AG10803 (cell line): ENCODE measurements at places on chromosomes 11 and 22.

GRCh38 chr11:8826901-8827560 lies 84.0 kb upstream of the AKIP1 start:
- no peak for DNase-seq

DNA sequence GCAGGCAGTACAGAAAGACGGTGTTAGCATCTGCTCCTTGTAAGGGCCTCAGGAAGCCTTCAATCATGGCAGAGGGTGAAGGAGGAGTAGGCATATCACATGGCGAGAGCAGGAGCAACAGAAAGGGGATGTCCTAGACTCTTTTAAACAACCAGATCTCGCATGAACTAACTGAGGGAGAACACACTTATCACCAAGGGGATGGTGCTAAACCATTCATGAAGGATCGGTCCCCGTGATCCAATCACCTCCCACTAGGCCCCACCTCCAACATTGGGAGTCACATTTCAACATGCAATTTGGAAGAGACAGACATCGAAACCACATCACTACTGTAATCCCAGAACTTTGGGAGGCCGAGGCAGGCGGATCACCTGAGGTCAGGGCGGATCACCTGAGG lies 39.9 kb upstream of the LIPT2 start:
- DNase-seq = no peak

DNA sequence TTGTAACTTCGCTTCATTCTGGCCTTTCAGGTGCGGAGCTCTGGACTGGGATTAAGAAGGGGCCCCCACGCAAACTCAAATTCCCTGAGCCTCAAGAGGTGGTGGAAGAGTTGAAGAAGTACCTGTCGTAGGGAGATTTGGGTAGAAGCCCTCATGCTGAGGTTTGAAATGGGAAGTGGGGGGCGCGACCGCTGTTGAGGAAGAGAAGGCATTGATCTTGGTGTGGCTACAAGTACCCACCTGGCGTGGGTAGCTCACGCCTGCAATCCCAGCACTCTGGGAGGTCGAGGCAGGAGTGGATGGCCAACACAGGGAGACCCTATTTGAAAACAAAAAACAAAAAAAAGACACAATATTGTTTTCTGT lies 779 bp downstream of the SELENOH start:
- no peak for DNase-seq

GRCh38 chr11:68564261-68564660 lies 103.7 kb downstream of the PPP6R3 start:
- no peak for DNase-seq

- DNase-seq = no peak
Observed at GRCh38 chr11:83778596-83778995, 492.4 kb upstream of the CCDC90B start.

DNA sequence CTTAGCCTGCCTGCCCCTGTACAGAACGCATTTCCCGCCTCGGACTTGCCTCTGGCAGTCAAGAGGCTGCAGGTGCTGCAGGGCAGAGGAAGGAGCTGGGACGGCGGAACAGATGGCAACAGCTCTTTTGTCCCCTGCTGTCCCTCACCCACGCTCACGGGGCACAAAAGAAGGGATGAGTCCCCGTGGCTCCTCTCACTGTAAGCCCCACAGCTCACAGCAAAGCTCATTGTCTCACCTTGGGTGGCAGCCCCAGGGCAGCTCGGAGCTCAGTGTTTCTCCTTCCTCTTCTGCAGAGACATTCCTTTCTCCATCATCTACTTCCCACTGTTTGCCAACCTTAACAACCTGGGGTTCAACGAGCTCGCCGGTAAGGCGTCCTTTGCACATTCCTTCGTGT lies 24.3 kb downstream of the SLC25A18 start:
- DNase-seq = no peak

DNA sequence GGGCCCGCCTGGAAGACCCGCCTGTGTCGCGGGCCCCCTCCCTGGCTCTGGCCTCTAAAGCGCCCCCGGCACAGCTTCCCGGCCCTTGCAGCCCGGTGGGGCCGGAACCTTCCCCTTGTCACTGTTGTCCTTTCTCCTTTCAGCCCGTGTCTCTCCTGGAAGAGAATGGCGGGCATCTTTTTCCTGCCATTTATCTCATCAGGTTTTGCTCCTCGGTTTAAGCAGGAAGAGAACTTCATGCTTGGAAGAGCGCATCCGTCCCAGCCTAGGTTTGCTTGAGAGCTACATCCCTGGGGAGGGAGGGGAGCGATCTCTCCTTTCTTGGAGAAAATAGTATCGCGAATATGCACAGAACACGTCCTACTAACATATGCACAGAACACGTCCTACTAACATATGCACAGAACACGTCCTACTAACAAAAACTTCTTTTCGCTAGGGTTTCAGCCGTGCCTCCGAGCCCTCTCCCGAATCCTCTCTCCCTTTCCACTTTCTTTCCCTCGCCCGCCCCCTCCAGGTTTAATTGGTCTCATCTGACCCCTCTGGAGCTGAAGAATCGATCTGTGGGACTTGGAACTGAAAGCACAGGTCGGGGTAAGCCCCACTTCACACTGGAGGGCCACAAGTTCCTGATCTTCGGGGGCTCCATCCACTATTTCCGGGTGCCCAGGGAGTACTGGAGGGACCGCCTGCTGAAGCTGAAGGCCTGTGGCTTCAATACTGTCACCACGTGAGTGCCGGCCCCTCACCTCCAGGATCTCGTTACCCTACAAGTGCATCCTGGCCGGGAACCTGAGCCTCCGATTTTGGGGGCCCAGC lies 1.2 kb downstream of the GLB1L3 start:
- no peak for DNase-seq

- DNase-seq = peak; percentile 39
Observed at GRCh38 chr22:29093030-29093429, 20.2 kb downstream of the KREMEN1 start.

DNA sequence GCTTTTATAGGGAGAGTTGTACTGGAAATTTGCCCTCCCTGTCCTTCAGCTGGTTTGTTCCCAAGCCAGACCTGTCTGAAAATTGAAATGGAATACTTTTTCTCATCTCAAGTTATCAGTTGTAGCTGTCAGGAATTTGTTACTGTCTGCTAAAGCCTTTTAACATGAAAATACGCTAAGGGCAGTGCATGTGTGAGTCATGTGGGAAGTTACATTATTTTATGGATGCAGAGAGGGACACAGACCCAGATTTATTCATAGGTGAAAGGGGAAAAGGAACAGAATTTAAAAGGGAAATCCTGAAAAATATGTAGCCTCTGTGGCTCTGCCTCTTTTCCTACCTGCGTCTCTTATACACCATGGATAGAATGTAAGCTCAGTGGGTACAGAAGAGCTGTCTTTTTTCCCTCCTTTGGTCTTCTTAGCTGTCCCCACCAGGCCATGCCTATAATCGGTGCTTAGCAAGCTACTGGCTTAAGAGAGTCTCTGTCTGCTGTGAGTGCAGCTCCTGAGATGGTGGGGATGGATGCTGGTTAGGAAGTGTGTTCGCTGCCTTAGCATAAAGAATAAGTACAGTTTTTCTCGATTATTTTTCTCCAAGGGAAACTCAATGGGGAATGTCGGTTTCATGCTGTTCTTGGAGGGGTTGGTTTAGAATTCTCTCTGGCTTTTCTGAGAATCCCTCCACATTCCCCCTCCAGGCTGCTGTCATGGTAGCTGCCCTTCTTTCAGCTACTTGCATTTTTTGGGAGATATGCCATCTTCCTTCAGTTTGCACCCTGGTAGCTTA lies 166.8 kb downstream of the TEAD1 start:
- no peak for DNase-seq
